CD4-positive, alpha-beta T cell treated with Interleukin-17A for 4 hours (primary cell): ENCODE measurements at places on chromosomes 1 and 21.

- DNase-seq: no peak
Observed at GRCh38 chr1:202173993-202174392, 13.6 kb upstream of the PTPN7 start.

DNA sequence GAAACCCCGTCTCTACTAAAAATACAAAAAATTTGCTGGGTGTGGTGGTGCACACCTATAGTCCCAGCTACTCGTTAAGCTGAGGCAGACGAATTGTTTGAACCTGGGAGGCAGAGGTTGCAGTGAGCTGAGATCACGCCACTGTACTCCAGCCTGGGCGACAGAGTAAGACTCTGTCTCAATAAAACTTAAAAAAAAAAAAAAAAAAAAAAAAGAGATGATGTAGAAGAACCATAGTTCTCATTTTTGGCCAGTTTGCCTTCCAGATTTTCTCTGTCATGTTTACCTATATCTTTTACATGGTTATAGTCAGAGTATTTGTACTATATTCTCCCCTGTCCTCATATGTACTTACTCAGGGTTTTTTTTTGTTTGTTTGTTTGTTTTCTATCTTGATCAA lies 53.6 kb downstream of the UCK2 start:
- DNase-seq: no peak

GRCh38 chr1:96002969-96003964 lies 718.3 kb upstream of the PTBP2 start:
- DNase-seq: no peak

DNA sequence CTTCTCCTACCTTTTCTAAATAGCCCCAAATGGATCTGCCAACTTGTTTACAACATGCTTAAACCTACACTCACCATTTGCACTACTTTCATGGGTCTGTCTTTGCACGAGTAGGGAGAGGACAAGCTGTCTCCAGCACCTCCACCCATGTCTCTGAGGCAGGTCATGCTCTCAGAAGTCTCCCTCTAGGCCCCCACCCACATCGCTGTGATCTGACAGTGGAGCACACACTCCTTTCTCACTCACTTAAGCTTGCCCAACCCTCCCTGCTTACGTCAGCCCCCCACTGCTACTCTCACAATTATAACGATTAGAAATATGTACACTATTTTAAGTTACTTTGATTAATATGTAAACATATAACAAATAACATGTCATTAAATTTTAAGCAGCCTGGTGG lies 141.1 kb downstream of the KCNH1 start:
- no peak for DNase-seq

- DNase-seq: peak; percentile 55
Observed at GRCh38 chr1:109498161-109498801, 4.4 kb downstream of the CYB561D1 start.

GRCh38 chr1:75130865-75131564 lies 3.2 kb upstream of the LHX8 start:
- no peak for DNase-seq

DNA sequence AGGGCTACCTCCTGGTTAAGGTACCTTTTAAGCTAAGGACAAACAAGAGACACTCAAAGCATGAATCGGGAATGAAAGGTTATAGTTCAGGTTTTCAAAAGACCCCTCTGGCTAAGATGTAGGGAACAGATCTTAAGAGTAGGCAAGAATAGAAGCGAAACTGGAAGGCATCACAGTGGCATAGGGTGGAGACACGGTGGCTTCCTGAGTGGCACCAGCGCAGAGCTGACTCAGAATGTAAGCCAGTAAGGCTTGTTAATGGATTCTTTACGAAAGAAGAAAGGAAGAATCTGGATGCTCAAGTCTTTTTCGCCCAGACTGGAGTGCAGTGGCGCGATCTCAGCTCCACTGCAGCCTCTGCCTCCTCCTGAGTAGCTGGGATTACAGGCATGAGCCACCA lies 21.2 kb downstream of the PADI6 start:
- DNase-seq: no peak

DNA sequence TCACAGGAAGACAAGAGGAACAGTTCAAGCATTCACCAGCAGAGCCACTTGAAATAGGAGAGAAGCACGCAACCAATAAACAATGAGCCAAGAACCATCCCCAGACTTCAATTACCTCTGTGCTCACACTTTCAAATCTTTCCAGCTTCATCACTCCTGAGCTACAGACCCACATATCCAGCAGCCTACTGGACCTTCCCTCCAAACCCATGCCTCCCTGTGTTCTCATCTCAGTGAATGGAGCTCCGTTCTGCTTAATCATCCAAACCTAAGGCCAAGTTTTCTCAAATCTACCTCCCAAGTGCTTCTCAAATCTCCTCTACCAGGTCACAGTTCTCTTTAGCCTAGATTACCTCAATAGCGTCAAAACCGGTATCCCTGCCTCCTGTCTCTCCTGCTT lies 3.7 kb downstream of the PEF1 start:
- no peak for DNase-seq

- DNase-seq: no peak
Observed at GRCh38 chr1:77803371-77803770, 23.9 kb downstream of the MIGA1 start.

- DNase-seq: no peak
Observed at GRCh38 chr1:226710501-226710900, 28.6 kb downstream of the ITPKB start.

- DNase-seq: no peak
Observed at GRCh38 chr1:28119556-28119955, 31.1 kb upstream of the EYA3 start.
